IPS-NIHi11 (cell line): ENCODE measurements at places on chromosomes 5 and 9.
A peak's percentile ranks its signal among the peaks of the same experiment; 100 is the strongest.

GRCh38 chr5:63145167-63145566 is 566.5 kb downstream of the LRRC70 start:
- DNase-seq: no peak

- DNase-seq: no peak
Measured at GRCh38 chr5:173598686-173599085, 17.8 kb downstream of the BOD1 start.

DNA sequence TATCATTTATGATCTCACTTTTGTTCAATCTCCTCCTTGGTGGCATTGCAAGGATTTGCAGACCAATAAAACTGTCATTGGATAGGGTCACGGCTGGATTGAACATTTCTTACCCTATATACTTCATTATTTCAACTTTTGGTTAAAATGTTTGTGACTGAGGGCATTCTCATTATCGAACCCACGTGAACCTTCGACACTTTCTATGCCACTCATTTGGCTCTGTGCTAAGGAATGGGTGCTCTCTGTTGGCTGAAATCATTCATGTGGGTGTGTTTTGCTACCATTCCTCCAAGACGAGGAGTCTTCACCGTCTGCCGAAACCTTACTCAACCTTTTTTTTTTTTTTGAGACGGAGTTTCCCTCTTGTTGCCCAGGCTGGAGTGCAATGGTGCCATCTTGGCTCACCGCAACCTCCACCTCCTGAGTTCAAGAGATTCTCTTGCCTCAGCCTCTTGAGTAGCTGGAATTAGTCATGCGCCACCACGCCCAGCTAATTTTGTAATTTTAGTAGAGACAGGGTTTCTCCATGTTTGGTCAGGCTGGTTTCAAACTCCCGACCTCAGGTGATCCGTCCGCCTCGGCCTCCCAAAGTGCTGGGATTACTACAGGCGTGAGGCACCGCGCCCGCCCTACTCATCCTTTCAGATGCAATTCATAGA is 62.5 kb downstream of the CSNK1A1 start:
- no peak for DNase-seq

DNA sequence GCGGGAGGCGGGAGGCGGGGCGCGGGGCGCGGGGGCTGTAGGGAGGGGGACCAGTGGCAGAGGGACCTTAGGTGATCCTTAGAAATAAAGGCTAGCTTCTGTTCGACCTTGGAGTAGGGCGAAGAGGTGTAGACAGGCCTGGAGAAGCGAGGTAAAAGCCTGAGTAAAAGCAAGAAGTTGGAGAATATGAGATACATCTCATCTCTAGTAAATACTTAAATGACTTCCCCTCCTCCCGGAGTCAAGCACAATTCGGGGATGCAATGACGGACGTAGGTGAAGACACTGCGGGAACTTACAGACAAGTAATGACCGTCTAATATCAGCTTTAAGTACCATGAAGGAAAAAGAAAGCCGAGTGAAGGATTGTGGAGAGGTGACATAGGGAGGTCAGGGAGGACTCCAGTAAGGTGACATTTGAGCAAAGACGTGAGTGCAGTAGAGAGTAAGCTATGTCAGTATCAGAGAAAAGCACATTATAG is 466 bp downstream of the SMC2 start:
- DNase-seq: peak; percentile 83

DNA sequence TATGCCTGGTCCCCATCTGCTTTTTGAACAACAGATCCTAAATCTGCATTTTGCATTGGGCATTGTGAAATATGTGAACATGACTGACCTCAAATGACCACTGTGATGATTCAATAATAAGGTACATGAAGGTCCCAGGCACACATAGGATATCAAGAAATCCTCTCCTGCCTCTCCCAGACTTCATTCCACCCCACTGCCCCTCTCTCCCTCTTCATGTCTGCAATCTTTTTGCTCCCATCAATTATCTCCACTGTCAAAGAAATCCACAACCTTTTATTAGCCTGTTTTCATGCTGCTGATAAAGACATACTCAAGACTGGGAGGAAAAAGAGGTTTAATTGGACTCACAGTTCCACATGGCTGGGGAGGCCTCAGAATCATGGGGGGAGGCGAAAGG is 476.7 kb downstream of the CTNND2 start:
- DNase-seq: no peak

DNA sequence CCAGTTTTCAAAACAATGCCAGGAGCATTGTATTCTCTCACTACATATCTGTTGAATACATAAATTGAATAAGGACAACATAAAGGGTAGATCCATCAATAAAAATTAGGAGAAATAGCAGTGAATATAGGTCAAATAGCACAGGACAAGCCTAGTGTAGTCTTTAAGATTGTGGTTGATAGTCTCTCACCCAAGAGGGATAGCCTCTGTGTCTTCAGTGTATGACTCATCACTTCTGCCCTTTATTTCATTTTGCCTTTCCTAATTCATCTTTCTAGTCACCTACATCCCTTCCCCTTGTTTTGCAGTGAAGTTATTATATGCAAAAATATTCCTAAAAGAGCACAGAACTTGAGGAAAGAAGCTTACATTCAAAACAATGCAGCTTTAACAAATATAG is 335.0 kb upstream of the TUSC1 start:
- no peak for DNase-seq

DNA sequence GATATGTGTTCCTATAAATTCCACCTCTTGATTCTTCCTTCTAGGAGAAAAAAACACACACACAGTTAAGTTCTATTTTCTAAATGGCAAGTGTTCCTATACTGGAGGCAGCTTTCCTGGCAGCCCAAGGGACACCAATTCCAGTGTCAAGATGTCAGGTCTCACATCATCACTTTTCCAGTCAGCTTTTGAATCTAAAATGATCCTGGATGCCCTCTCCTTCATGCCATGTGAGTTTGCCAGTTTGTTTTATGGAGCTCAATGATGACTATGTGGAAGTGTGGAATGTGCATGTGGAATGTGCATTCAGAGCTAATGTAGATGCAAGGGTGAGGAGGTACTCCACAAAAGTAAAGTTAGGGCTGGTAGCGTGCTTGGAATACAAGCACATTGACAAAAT is 269.3 kb upstream of the NMUR2 start:
- DNase-seq: no peak

GRCh38 chr5:137360607-137361006 is 138.5 kb downstream of the SPOCK1 start:
- DNase-seq: no peak

- no peak for DNase-seq
Measured at GRCh38 chr5:38249812-38250211, 8.5 kb upstream of the EGFLAM start.

- DNase-seq: no peak
Measured at GRCh38 chr9:22389271-22389670, 57.4 kb upstream of the DMRTA1 start.

DNA sequence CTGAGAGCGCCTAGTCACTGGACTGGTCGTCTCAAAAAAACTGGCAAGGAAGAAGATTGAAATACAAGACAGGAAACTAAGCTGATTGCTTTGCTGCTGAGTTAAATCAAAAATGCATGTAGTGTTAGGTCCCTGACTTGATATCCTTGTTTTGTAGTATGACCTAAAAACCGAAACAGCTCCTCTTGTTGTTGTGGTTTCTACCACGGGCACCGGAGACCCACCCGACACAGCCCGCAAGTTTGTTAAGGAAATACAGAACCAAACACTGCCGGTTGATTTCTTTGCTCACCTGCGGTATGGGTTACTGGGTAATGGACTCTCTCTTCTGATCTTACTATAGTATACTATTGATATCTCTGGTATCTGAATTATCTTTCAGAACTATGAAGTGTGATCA is 4.3 kb downstream of the MTRR start:
- no peak for DNase-seq

GRCh38 chr5:65186646-65187227 is 295.0 kb downstream of the ADAMTS6 start:
- DNase-seq: no peak

DNA sequence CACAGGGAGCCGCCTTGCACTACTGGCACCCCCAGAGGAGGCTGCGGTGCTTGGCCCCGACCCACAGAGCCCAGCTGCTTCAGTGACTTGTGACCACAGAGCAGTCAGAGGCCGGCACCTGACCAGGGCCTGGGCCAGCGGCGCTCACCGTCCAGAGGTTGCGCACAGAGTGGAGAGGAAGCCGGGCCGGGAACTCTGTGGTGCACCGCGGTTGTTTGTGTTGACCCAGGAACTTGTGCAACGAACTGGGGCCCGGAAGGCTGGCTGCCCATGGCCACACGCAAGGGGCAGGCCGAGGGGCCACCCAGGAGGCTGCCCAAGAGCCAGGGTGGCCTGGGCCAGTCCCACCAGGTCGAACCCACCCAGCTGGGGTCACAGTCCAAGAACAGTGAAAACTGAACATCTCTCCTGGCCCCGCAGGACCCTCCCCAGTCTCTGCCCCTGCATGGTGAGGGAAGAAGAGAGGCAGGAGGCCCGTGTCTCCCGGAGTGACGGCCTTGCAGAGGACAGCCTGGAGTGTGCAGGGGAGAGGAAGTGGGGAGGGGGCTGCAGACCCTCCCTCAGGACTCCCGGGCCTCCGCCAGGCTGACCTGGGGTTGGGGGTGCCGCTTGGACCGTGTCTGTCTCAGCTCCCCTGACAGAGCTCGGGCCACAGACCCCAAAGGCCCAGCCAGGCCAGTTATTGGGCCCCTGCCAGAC is 42.8 kb upstream of the EGFL7 start:
- DNase-seq: no peak

DNA sequence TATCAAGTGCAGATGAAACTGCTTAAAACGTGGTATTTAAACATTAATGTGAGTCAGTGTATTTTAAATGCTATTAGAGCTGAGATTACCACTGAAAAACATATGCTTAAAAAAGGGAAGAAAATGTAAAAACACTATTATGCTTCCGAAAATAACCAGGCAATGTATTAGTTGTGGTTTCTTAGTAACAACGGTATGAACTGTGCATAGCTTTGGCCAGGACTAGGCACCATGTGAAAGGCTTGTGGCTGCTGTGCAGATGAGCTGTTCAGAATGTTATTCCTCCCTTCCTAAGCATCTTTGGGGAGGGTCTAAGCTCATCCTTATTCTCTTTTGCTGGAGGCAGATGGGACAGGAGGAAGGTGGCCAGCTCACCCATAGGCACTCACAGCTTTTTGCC is 84.9 kb downstream of the NTRK2 start:
- no peak for DNase-seq

GRCh38 chr9:38141746-38142591 is 72.9 kb upstream of the SHB start:
- no peak for DNase-seq

- DNase-seq: peak; percentile 26
Measured at GRCh38 chr9:107127608-107128007, 155.5 kb upstream of the RAD23B start.

GRCh38 chr5:173800340-173800739 is 87.8 kb upstream of the CPEB4 start:
- DNase-seq: no peak

- no peak for DNase-seq
Measured at GRCh38 chr9:81976351-81976750, 12.2 kb upstream of the SPATA31D1 start.

DNA sequence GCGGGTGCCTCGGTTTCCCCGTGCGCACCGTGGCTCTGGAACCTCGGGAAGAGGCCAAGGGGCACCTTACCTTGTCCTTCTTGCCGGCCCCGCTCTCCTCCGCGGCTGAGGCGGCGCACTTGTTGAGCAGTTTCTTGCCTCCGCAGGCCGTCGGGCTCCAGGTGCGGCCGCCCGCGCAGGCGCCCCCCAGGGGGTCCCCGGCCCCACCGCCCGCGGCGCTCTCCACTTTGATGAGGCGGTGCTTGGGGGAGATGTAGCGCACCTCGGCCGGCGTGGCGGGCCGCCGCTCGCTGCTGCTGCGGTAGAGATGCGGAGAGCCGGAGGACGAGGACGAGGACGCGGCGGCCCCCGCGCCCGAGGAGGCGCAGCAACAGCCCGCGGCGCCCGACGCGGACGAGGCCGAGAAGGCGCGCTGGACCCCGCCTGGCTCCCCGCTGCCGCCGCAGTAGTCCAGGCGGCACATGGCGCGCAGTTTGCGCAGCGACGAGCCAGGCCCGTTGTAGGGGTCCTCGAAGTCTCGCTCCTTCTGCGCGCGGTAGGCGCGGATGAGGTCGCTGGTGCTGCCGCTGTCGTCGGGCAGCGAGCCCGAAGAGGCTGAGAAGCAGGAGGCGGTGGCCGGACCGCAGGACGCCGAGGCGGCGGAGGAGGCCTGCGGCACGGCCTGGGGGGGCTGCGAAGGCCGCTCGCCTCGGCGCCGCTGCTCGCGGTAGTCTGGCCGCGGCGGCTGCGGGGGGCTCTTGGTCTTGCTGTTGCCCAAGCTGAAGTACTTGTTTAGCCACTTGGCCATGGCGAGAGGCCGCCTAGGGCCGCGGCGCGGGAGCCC is 957 bp downstream of the SHB start:
- no peak for DNase-seq

DNA sequence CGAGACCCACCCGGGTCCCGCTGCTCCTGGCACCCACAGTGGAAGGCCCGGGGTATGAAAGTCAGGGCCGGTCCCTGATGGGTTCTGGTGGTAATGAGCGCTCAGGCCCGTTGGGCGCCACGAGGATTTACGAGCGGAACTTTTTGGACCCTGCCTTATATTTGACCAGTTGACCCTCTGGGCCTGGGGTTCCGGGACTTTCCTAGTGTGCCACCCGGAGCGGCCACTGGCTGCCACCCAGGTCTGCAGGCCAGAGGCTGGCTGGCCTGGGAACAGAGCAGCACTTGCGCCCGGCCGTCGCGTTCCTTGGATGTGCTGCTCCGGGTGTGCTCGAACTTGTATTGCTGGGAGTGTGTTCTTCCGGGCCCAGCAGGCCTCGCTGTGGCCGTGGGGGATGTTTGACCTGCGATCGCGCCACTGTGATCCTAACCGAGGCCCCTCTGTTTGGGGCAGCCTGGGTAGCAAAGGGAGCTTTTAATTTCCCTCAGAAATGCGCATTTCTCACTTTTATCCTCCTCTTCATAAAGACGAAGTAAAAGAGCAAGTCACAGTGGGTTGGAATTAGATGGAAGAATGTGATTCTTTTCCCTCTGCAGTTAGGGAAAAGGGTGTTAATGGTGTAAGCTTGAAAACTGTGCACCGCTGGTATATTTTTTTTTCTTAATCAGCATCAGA is 1.2 kb downstream of the F2RL1 start:
- peak; percentile 18 for DNase-seq

GRCh38 chr9:1732670-1733069 is 282.5 kb upstream of the SMARCA2 start:
- no peak for DNase-seq

DNA sequence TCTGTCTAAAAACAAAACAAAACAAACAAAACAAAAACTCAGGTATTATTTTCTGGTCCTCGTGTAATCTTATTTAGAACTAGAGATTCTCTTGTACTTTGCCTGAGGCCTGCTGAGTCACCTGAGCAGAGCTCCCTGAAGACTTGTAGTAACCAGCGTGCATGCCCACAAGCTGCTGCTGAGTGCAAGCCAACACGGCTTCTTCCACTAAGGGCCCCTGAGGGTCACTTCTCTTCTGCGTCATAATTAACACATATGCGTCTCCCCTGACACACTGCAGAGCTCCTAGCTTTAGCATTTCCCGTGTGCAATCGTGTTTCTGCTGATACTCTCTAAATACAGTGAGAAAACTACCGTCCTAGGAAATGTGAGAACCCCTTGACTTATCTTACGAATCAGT is 10.9 kb upstream of the NDFIP1 start:
- no peak for DNase-seq

GRCh38 chr5:114223866-114224265 is 138.0 kb upstream of the KCNN2 start:
- peak; percentile 21 for DNase-seq
